Chondrocyte (in vitro differentiated cells): ENCODE measurements at places on chromosomes 12 and 14. TPM values are rescaled to one million over a fixed set of nuclear protein-coding genes. Genes with fewer than 3 reads are reported as not detected.

- peaks cover 3% of the 10 kb centered on the region for H3K27me3 ChIP-seq
- H3K27ac ChIP-seq = no peak overlapping the region
- no peak for DNase-seq
- peaks cover 3% of the 10 kb centered on the region for H3K36me3 ChIP-seq
- no peak overlapping the region for H3K4me3 ChIP-seq
- H3K4me1 ChIP-seq = no peaks in the 10 kb centered on the region
Measured at GRCh38 chr12:31819427-31819826, 90.6 kb upstream of the AMN1 start.

CYP46A1 gene
- 0.72 to 2.8 TPM (median 1.2 TPM) in 3 replicates for total RNA-seq

DNA sequence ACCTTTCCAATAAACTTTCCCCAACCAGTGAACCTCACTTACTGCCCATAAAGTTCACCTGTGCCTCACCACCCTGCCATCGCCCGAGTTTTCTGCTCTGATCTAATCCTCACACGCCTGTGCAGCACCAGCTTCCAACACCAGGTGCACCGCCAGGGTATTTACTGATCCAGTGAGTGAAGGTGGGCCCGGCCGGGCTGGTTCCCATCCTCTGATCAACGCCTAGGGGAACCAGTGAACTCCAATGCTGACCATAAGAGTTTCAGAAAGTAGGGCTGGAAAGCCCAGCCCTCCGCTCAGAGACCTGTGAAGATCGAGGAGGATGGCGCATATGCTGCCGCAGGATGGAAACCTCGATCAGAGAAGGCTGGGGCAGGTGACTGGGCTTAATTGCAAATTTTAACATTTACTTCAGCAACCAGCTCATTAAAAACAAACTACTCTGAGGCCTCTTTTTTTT lies 685 bp upstream of the MYL6B start:
- H3K4me1 ChIP-seq = peaks cover 40% of the 10 kb centered on the region
- peaks cover 3% of the 10 kb centered on the region for H3K36me3 ChIP-seq
- peak overlapping the region; percentile 95 for H3K27ac ChIP-seq
- peak overlapping the region; percentile 87 for H3K4me3 ChIP-seq
- H3K27me3 ChIP-seq = no peaks in the 10 kb centered on the region
- peak; percentile 84 for DNase-seq

BCAT1 gene
- total RNA-seq = 191 to 246 TPM (median 240 TPM) in 3 replicates

TAS2R50 gene
- total RNA-seq = 0.46 to 1.8 TPM (median 0.95 TPM) in 3 replicates

OR6C2 gene
- total RNA-seq = not detected in 3 replicates

DNA sequence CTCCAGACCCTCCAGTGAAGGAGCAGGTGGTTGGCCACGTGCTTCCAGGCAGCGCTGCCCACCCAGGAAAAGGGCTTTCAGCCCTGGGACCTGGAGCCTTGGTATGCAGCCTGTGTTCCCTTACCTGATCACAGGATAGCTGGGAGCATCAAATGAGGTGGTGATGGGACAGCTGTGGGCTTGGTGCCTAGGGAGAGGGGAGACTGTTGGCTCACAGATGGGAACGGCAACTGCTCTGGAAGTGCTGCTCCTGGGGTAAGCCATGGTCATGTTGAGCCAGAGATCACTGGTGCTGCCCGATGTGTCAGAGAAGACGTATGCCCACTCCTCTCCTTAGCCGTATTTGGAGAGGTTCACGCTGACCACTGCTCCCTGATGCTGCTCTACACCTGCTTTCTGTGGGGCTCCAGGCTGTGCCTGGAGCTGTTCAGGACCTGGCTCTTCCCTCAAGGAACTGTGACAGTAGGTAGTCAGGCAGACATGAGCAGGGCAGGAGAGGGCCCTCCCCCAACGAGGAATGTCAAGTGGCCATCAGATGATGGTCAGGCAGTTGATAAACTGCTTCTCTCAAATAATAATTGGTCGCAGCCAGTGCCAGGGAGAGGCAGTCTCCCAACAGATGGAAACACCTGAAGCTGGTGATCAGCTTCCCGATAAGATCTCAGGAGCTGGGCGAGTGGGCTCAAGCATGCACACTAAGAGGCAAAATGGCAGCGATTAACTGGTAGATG lies 2.8 kb upstream of the CYP46A1 start:
- H3K27ac ChIP-seq = no peak overlapping the region
- peaks cover 10% of the 10 kb centered on the region for H3K4me1 ChIP-seq
- no peaks in the 10 kb centered on the region for H3K36me3 ChIP-seq
- no peak overlapping the region for H3K4me3 ChIP-seq
- no peak for DNase-seq

DNA sequence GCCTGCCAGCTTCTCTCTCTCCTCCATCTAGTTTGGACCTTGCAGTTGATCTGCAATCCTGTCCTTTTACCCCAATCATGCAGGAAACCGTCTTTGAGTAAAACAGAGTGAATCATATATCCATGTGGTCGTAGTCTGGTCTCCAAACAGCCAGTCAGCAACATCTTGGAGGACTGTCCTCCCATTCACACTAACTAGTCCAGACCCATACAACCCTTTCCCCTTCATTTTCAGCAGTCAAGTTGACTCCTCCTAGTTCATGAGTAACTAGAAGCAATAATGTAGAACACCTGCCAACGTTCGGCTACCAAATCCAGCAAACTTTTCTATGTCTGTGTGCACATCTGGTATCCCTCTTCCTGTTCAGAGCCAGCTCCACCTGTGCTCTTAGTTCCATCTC lies 10.8 kb upstream of the BIN2 start:
- H3K4me1 ChIP-seq = no peaks in the 10 kb centered on the region
- H3K36me3 ChIP-seq = no peaks in the 10 kb centered on the region
- H3K4me3 ChIP-seq = no peak overlapping the region
- DNase-seq = no peak

TAS2R31 gene
- 1.1 to 3.8 TPM (median 1.7 TPM) in 3 replicates for total RNA-seq

DNA sequence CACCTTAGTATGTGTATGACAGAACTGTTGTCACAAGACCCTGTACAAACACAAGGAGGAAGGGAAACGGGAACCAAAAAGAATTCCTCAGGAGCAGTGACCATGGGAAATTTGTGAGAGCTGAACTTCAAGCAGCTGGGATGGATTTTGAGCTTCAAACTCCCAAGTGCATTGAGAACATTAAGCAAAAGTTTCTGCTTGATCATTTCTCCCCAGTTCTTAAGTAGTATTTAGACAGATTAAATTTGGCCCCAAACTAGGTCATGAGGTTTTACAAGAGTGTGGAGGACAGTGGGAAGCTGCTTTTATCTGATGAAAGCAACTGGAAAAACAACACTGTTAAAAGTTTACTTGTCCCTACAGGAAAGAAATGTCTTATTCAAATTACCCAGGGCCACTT lies 206.0 kb upstream of the DCN start:
- H3K27ac ChIP-seq = peak overlapping the region; percentile 60
- peaks cover 10% of the 10 kb centered on the region for H3K4me1 ChIP-seq
- no peak overlapping the region for H3K4me3 ChIP-seq

- DNase-seq = no peak
- no peak overlapping the region for H3K27ac ChIP-seq
- no peak overlapping the region for H3K4me3 ChIP-seq
- no peaks in the 10 kb centered on the region for H3K27me3 ChIP-seq
- peaks cover 37% of the 10 kb centered on the region for H3K4me1 ChIP-seq
Measured at GRCh38 chr14:55446127-55446736, 5.8 kb upstream of the TBPL2 start.

DNA sequence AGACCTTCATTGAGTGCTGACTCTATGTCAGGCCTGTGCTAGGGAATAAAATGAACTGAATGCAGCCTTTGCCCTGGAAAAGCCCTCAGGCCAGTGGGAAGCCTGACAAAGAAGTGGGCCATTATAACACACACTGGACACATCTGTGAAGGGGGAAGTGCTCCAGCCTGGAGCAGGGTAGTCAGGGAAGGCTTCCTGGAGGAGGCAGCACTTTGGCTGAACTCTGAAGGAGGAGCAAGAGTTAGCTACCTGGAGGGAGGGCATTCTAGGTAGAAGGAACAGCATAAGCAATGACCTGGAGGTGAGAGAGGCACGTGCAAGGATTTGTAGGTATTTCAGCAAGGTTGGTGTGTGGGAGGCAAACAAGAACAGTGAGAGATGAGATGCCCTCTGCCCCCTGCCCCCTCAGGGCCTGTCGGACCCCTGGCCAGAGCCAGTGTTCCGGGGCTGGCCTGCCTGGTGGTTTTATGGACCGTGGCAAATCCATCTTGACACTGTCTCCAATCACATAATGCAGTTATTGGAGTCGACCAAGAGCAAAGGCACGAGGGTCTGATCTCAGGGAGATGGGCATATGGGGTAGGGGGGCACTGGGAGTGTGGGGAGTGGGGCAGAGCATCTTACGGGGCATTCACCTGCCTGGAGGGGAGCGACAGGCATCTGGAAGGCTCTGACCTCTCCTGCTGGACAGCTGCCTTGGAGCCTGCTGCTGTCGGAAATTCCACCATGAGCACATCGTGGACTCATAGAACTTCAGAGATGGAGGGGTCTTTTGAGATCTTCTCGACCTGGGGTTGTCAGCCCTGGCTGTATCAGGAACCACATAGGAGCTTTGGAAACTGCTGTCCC lies 2.7 kb upstream of the FAM222A start:
- H3K36me3 ChIP-seq = no peaks in the 10 kb centered on the region
- no peaks in the 10 kb centered on the region for H3K27me3 ChIP-seq
- H3K4me3 ChIP-seq = no peak overlapping the region
- DNase-seq = no peak
- H3K4me1 ChIP-seq = peaks cover 3% of the 10 kb centered on the region

GRCh38 chr14:98692832-98693231 lies 579.2 kb downstream of the BCL11B start:
- H3K27ac ChIP-seq = no peak overlapping the region
- H3K4me1 ChIP-seq = no peaks in the 10 kb centered on the region
- peaks cover 1% of the 10 kb centered on the region for H3K27me3 ChIP-seq
- no peak overlapping the region for H3K4me3 ChIP-seq
- H3K36me3 ChIP-seq = no peaks in the 10 kb centered on the region

DNA sequence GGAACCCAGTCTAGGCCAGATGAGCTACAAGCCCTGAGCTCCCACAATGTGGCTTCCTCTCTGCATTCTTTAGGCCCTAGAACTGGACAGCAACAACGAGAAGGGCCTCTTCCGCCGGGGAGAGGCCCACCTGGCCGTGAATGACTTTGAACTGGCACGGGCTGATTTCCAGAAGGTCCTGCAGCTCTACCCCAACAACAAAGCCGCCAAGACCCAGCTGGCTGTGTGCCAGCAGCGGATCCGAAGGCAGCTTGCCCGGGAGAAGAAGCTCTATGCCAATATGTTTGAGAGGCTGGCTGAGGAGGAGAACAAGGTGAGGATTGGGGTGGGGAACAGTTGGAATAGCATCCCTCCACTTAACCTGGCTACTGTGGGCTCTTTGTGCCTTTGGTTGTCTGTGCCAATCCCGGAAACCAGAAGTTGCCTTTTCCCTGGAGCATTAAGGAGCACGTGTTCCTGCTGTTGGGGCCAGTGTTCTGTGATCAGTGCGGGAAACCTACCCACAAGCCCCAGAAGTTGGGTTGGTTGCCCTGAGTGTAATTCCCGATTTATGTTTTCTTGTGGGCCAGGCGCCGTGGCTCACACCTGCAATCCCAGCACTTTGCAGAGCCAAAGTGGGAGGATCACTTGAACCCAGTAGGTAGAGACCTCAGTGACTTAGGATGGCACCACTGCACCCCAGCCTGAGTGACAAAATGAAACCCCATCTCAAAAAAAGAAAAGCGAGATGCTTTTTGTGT lies 6.4 kb downstream of the FKBP4 start:
- H3K4me1 ChIP-seq = peaks cover 46% of the 10 kb centered on the region
- H3K27me3 ChIP-seq = no peaks in the 10 kb centered on the region
- DNase-seq = no peak
- H3K27ac ChIP-seq = no peak overlapping the region
- peaks cover 41% of the 10 kb centered on the region for H3K36me3 ChIP-seq

OR6S1 gene
- total RNA-seq = not detected in 3 replicates

- H3K36me3 ChIP-seq = no peaks in the 10 kb centered on the region
- no peak overlapping the region for H3K4me3 ChIP-seq
- no peaks in the 10 kb centered on the region for H3K4me1 ChIP-seq
- no peak overlapping the region for H3K27ac ChIP-seq
- peaks cover 2% of the 10 kb centered on the region for H3K27me3 ChIP-seq
Measured at GRCh38 chr14:45940318-45940717, 687.3 kb upstream of the MIS18BP1 start.

GRCh38 chr14:68523989-68524725 lies 268.7 kb downstream of the ZFP36L1 start:
- no peaks in the 10 kb centered on the region for H3K27me3 ChIP-seq
- no peak overlapping the region for H3K27ac ChIP-seq
- peaks cover 2% of the 10 kb centered on the region for H3K36me3 ChIP-seq
- H3K4me3 ChIP-seq = no peak overlapping the region
- H3K4me1 ChIP-seq = peaks cover 62% of the 10 kb centered on the region
- no peak for DNase-seq
